ENCODE measurements at places on chromosomes 7 and 10.

DNA sequence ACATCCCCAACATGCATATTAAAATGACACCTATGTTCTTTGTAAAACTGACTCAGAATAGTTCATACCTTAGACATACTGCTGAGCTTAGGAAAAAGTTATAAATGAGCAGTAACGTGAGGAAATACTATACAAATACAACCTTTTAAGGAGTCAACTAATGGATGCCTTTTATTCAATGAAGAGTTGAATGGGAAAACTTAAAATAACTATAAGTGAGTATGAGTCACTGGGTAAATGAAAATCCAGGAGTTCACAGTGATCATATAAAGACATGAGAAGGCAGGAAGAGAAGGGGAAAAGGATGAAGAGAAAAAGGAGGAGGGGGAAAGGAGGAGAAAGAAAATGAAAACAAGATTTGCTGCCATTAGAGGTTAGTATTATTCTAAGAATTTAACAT lies 157.8 kb upstream of the PCDH15 start:
- no peak for DNase-seq

- DNase-seq: no peak
Measured at GRCh38 chr7:27237735-27238334, 4.8 kb upstream of the EVX1 start.

DNA sequence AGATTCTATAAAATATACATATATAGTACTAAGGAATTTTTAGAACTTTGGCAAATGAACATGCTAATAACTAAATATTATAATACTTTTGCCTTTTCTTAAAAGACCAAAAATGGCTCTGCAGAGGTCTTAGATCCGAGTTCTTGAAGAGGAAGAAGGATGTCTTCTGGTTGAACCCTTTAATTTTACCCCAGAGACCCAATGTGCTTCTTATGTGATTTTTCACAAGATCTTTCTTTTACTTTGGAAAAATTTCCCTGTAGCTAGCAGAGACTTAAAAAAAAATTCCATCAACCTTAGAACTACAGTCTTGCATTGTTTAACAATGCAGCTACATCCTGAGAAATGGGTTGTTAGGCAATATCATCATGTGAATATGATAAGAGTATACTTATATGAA lies 663.2 kb downstream of the PARD3 start:
- no peak for DNase-seq

GRCh38 chr10:24886290-24886680 lies 66.1 kb downstream of the PRTFDC1 start:
- DNase-seq: no peak

DNA sequence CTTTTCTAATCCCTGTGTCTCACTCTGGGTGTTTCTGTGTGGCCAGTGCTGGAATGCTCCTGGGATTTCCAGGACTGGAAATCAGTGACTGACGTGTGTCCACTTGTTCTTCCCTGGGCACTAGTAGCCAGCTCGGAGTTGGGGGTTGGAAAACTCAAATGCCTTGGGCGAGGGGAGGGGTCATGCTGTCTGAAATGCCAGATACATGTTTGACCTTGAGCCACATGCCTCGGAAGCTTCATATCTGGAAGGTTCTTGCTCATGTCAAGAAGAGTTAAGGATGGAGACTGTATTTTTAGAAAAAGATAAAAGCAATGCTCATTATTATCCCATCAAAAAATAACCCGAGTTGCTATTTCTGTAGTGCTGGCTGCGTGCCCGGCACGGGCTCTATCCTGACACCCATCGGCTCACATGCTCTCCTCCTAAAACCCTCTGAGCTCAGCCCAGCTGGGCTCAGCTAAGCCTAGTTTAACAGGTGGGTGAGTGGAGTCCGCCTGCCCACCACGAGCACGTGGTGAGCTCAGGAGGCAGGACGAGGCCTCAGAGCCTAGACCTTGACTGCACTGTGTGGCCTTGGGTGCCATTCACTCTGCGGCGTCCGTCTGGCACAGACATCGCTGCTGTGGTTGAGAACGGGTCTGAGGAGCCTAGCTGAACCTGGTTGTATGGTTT lies 6.4 kb downstream of the DPYSL4 start:
- DNase-seq: no peak

- no peak for DNase-seq
Measured at GRCh38 chr10:86644794-86645445, 9.4 kb upstream of the OPN4 start.

- peak; percentile 67 for DNase-seq
Measured at GRCh38 chr10:79320820-79321493, 26.3 kb upstream of the PPIF start.

DNA sequence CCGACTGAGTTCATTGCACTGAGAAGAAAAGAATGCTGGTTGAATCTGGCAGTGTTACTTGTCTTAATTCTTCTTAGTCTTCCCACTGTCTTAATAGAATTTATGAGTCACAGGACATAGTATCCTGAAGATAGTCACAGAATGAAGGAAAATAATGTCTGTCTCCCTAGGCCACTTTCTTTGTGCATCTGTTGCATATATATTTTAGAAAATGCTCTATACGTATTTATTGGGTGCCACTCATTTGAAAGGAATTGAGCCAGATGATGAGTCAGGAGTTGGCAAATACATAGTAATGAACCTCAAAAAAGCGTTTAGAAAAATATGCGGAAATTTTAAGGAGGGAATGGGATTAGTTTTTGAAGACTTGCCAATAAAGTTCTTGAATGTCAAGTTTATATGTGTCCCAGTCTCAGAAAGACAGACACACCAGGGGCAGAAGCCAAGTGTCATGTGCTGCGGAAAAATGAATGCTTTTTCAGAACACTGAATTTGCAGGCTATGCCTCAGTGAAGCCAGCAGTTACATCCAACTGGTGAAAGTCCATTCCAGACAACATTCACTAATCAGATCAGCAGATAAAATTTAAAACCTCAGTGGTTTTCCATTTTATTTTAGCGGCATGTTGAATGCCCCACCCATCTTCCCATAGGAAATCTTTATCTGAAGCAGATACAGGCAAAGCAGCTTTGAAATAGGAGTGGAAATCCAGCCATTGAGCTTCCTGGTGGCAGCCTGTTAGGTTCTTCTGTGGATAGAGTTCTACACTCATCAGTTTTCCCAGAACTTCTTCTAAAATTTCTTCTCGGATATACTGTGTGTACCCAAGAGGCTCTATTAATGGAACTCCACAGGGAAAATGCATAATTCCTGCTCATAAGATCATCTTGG lies 308.4 kb downstream of the BICC1 start:
- no peak for DNase-seq

GRCh38 chr7:131610007-131610406 lies 53.6 kb upstream of the PODXL start:
- no peak for DNase-seq

DNA sequence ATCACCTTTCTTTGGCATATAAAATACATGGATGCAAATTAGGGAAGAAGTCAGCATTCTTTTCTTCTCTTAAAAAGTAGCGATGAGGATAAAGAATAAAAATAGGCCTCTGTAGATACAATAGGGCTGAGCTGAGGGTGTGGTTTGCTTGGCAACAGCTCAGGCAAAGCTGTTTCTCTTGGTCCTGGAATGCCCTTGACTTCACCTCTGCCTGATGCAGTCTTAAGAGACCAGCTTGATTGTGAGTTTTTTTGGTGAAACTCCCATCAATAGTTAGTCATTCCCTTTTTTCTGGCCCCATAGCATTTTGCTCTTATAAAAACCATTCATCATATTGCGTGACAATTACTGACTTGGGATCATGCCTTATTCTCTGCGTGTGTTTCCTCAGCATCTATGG lies 42.1 kb upstream of the MKLN1 start:
- no peak for DNase-seq

GRCh38 chr10:90347239-90347638 lies 510.6 kb downstream of the HTR7 start:
- no peak for DNase-seq

DNA sequence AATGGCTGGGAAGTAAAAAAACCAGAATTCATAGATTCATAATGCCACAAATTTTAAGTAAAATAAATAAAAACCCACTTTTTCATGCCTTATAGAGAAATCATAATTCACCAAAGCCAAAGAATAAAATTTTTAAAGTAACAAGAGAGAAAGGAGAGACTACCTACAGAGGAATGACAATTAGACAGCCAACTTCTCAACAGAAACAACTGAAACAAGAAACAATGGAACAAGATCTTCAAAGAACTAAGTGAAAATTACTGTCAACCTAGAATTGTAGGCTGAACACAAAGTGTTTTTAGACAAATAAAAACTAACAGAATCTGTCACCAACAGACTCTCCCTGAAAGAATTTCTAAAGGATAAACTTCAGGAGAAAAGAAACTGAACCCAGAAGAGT lies 15.6 kb upstream of the KCNMA1 start:
- DNase-seq: no peak

GRCh38 chr7:128322040-128322643 lies 21.6 kb downstream of the RBM28 start:
- DNase-seq: peak; percentile 46

DNA sequence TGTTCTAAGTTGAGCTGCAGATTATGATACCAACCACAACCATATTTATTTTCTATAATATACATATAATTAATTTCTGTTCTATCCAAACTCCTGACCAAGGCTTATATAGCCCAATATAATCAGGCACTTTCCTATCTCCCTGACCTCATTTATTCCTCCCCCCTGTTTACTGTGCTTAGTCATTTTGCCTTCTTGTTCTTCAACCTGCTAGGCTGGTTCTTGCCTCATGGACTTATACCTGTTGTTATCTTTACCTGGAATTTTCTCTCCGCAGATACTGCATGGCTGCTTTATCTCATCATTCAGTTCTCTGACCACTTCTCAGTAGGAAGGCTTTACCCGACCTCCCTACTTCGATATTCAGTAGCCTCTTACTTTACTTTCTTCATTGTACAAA lies 24.9 kb upstream of the FAM3C start:
- no peak for DNase-seq

GRCh38 chr10:71801361-71801760 lies 28.0 kb upstream of the VSIR start:
- no peak for DNase-seq

DNA sequence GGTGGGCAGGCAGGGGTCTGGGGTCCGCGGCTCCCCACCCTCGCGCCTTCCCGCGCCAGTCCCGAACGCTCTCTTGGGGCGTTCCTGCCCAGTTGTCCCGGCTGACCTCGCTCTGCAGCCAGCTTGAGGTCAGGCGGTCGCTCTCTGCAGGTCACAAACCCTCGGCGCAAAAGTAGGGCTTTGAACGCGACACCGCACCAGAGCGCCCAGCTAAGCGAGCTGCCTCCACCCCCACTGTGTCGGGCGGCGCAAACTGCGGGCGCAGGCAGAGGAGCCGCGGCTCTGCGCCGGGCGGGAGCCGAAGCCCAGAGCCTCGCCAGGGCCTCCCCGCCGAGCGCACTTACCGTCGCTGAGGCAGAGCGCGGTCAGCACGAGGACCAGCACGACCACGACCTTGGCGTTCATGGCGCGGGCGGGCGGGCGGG lies 284 bp downstream of the CXCL12 start:
- DNase-seq: no peak

GRCh38 chr7:150371996-150372270 lies 3.3 kb downstream of the REPIN1 start:
- no peak for DNase-seq

GRCh38 chr7:157543791-157544190 lies 207.0 kb downstream of the DNAJB6 start:
- no peak for DNase-seq

DNA sequence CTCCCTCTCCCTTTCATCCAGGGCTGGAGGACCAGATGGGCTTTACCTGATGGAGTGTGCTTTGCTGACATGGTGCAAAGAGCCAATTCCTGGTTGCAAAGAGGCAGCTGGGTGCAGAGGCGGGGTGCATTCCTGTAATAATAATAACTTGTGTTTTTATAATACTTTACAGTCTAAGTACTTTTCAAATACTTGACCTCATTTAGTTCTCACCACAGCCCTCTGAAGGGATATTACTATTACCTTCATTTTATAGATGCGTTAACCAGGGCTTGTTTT lies 70.4 kb downstream of the TCF7L2 start:
- DNase-seq: no peak

DNA sequence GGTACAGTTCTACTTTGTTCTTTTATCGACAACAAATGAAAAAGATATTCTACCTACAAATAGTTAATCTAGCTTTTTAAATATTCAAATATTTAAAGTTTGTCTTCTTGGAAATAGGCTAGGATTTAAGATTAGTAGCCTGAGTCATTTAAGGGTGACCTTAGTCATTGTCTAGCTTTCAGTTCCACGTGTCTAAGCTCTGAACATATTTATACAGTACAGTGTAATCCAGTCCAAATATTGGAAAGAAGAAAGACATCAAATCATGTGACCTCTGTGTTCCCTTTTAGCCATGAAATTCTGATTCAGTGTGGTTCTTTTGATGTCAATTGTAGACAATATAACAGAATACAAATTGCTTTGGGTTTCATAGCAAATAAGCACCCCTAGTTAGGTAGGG lies 121.1 kb downstream of the MALRD1 start:
- DNase-seq: no peak

DNA sequence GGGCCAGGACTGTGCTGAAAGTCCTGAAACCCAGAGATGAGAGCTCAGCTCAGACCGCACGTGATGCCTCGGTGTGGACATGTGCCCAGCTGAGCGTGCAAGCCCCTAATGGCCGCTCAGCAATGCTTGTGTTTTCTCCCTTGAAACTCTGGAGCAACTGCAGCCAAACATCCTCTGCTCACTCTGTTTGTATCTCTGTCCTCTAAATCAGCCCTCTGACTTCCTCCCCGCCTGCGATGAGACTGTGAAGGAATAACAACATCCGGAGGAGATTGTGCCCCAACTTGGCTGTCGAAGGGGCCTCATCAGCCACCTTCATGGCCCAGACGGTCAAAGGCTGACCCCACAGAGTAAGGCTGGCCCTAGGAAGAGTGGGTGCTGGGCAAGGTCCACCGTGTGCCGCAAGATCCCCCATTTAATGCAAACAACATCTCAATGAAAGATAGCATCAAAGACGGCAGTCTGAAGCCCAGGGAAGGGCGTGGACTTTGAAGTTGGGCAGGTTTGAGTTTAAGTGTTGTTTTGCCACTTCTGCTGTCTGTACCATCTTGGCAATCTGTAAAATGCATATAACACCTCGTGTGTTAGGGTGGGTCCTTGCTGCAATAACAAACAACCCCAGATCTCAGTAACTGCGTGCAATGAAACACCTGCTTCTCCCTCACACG lies 39.9 kb downstream of the CALML3 start:
- DNase-seq: peak; percentile 35

- DNase-seq: no peak
Measured at GRCh38 chr7:50273870-50274269, 30.6 kb upstream of the IKZF1 start.
